Stimulated activated CD4-positive, alpha-beta T cell treated with anti-CD3 and anti-CD28 coated beads, Interleukin-15, amount 100 ng/mL, for 48 hours (primary cell): ENCODE measurements at places on chromosomes 6 and 20.

DNA sequence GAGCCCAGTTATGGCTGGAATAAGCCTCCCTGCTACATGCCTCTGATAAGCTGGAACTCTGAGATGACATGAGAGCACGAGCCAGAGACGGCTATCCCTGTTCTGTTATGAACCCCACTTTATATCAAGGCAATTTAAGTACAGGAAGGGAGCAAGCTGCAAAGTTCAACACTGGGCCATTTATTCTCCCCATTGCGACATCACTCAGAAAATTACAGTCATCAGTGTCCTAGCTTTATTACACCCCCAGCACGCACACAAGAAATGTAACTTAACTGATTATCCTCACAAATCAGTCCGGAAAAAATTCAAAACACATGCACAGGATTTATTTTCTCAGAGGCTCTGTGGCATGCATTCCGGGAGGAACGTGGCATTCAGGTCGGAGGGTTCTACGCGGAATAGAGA lies 125.3 kb upstream of the SLC2A12 start:
- no peak for DNase-seq

DNA sequence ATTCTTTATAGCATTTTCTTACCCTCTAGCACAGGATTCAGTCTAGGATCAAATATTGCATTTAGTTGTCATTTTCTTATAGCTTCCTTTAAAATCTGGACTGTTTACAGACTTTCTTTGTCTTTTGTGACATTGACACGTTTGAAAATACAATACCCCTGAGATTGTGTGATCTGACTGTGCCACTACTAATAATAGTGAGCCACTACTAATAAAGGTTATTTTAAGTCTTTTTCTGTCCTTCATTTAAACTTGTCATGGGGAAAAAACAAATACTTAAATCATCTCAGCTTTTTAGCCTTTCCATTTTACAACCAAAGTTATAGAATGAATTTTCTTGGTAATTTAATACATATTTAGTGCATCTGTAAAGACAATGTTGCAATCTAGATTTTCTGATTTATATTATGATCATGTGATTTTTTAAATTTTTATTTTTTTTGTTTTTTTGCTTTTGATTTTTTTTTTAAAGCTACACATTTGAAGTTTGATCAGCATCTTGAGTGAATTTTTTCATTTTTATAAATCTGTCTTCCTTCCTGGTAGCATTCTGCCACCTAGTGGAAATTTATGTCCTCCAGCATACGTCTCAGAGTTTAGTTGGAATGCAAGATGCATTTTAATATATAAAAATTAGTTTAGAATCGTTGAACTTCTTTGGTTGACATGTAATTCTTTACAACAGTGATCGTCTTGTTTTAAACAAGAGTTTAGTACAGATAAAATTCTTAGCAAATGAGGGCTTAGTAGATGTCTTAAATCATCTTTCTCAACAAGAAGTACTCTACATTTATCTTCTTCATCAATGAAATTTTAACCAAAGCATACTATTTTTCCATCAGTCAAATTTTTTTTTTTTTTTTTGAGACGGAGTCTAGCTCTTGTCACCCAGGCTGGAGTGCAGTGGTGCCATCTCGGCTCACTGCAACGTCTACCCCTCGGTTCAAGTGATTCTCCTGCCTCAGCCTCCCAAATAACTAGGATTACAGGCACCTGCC lies 119.4 kb downstream of the NCOA3 start:
- DNase-seq, result no peak

- no peak for DNase-seq
These were observed 43.2 kb upstream of the DDR1 start for GRCh38 chr6:30840935-30841643.

DNA sequence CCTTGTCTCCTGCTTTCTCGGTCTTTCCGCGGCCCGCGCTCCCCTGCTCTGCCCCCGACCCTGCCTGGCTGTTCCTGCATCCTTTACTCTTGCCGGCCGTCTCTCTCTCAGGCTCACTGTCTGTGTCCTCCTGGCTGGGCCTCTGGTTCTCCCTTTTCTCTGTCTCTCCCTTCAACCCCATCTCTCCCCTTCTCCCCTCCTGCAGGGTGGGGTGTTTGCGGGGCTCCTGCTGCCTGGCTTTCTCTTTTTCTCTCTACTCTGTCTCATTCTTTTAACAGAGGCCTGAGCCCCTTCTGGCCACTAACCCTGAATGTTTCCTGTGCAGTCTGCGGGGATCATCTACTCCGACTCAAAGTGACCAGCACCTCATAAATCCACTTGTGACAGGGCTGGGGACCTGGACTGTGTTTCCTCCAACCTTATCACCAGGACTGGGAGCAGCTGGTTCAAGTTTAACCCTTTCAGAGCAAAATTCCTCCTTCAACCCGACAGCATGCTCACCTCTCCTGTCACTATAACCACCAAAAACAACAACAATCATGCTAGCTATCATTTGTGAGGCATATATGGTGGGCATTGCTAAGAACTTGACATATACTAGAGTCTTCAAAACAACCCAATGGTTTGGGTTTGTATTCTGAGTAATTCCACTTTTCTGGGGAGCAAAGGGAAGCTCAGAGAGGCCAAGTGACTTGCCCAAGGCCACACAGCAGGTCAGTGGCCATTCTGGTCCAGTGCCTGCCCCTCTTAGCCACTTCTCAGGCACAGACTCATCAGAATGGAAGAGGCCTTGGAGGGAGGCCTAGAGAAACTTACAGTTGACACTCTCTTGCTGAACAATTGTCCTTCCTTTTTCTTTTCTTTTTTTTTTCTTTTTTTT lies 811 bp upstream of the RSPO4 start:
- DNase-seq, result no peak

- DNase-seq, result no peak
These were observed 621.5 kb downstream of the TENT5A start for GRCh38 chr6:81130969-81131368.

- no peak for DNase-seq
These were observed 250.4 kb downstream of the C6orf118 start for GRCh38 chr6:165059032-165059431.

- DNase-seq, result no peak
These were observed 50.3 kb upstream of the ADGRF4 start for GRCh38 chr6:47648031-47648430.

DNA sequence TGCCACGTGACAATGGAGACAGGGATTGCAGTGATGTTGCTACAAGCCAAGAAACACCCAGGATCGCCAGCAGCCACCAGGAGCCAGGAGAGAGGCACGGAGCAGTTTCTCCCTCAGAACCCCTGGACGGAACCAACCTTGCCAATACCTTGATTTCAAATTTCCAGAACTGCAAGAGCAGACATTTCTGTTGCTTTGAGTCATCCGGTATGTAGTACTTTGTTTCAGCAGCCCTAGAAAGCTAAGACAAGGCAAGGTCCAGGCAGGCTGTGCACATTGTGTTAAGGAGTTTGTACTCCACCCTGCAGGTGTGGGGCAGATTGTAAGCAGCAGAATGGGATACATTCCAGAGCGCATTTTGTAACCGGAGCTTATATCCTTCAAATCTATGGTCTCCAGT lies 48.3 kb downstream of the TRERF1 start:
- no peak for DNase-seq

DNA sequence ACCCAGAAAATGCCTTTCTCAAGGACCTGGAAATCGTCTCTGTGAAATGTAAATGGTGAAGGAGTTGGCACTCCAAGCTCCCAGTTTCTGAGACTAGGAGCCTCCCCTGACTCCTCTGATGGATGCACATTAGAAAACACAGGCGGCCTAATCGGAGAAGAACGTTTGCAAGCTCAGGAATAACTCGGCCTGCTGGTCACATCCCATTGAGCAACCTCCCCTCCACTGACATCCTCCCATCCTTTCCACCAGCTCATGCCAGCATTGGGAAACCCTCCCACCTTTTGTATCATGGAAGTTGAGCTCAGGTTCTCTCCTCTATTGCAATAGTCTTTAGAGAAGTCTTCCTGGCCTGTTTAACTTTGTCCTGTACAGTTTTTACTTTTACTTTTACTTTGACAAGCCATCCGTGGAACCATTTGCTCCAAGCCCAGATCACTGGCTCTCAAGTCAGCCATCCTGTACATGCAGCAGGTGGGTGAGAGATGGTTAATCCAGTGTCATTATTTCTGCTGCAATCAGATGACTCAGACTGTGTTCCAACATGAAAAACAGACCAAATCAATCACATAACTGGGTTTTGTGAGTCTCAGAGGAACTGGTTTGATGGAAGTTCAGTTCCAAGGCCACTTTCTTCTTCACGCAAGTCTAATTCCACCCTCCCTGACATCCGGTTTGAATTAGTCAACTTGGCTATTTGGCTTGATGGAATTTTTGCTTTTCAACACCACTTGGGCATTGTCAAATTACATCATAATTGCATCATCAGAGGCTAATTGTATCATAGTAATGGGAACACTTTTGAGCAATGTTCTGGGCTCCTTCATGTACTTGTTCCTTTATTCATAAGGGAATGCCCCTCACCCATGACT lies 619.4 kb upstream of the CDH4 start:
- DNase-seq, result no peak

DNA sequence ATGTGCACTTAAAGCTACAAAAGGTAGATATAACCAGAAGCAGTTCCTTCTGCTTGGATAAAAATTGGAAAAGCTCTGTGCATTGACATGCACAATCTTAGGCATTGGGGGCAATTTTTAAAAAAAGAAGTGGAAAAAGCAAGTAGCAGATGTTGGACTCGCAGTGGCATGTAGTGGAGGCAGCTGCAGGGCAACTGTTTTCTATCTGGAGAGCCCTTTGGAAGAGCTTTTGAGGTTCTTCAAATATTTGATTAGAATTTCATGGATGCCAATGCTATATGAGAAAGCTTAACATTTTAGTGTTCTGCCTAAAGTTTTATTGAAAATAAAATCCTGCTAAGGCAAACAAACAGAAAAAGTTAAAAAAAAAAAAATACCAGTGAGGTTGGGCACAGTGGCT lies 388.3 kb upstream of the RNF217 start:
- no peak for DNase-seq

DNA sequence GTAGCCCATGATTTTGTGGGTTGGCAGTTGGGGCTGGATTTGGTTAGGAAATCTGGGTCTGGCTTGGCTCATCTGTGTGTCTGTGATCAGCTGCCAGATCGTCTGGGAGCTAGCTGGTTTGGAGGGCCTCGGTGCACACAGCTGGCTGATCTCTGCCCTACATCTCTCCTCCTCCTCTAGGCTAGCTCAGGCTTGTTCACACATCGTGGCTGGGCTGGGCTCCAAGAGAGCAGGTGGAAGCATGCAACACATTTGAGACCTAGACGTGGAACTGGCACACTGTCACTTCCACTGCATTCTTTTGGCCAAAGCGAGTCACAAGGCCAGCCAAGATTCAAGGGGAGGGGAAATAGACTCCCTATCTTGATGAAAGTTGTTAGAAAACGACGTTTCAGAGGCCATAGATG lies 15.9 kb downstream of the NDUFAF5 start:
- no peak for DNase-seq

GRCh38 chr6:101783287-101783686 lies 389.8 kb downstream of the GRIK2 start:
- DNase-seq, result no peak

DNA sequence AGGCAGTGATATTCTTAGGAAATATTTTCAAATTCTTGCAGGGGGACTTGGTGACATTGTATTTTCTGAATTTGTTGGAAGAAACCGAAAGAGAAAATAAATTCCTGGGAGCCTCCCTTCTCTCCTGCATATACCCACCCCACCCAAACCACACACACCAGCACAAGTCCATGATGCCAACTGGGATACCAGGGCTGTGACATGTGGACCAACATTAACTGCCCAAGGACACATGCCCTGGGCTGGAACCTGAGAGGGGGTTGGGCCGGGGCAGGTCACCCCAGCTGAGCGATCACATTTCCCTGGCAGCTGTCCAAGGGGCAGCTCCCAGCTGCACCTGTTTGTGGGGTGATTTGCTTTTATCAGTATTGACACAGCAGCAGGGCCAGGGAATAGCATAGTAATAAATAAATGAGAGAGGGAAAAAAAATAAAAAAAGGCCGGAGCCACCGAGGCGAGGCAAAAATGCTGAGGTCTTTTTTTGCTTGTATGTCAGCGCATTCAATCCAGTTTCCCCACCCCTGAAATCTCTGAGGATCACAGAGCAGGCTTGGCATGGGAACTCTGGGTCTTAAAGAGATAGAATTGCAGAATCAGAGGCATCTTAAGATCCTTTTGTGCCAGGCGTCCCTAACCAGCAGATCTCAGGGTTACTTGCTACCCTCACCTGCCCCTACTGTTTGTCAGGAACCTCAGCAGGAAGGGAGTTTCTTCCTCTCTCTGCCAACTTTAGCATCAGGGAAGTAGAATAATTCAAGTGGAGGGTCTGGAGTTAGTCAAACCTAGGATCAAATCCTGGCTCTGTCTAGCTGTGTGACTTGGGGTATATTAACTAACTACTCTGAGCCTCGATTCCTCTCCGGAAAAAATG lies 66.5 kb upstream of the PIM1 start:
- DNase-seq, result no peak

DNA sequence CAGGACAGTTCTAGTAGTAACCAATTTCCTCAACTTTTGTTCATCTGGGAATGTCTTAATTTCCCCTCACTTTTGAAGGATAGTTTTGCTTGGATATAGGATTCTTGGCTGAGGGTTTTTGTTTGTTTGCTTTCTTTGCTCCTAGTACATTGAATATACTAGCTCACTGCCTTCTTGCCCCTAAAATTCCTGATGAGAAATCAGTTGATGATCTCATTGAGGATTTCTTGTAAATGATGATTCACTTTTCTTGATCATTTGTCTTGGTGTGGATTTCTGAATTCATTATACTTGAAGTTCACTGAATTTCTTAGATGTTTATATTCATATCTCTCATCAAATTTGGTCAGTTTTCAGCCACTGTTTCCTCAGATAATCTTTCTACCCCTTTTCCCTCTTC lies 49.1 kb upstream of the PRDM1 start:
- no peak for DNase-seq

DNA sequence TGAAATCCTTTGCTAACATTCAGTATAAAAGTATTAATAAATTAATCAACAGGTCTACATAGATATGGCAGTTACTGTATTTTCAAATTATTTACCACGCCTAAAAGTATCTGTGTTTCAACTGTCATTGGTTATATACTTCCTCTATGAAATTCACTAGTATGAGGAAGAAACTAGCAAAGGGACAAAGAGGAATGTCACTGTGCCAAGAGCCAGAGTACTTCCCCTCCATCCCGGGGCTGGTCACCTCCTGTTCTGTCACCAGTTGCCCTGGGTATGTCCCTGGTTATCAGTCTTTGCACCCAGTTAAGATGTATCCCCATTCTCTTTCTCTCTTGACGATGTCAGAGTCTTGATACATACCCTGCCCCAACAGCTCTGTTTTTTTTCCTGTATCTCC lies 476.8 kb upstream of the SOX4 start:
- no peak for DNase-seq
